Cardiac muscle cell (in vitro differentiated cells and primary cell): ENCODE measurements at places on chromosomes 13 and 19. TPM values are rescaled to one million over a fixed set of nuclear protein-coding genes. Genes with fewer than 3 reads are reported as not detected.

KLK2 gene
- total RNA-seq, result not detected in 2 replicates

ZNF420 gene
- 8.7 and 10.3 TPM in 2 replicates for total RNA-seq

CEACAM20 gene
- total RNA-seq, result not detected in 2 replicates

ZNF607 gene
- total RNA-seq, result 8.4 and 28.3 TPM in 2 replicates

DNA sequence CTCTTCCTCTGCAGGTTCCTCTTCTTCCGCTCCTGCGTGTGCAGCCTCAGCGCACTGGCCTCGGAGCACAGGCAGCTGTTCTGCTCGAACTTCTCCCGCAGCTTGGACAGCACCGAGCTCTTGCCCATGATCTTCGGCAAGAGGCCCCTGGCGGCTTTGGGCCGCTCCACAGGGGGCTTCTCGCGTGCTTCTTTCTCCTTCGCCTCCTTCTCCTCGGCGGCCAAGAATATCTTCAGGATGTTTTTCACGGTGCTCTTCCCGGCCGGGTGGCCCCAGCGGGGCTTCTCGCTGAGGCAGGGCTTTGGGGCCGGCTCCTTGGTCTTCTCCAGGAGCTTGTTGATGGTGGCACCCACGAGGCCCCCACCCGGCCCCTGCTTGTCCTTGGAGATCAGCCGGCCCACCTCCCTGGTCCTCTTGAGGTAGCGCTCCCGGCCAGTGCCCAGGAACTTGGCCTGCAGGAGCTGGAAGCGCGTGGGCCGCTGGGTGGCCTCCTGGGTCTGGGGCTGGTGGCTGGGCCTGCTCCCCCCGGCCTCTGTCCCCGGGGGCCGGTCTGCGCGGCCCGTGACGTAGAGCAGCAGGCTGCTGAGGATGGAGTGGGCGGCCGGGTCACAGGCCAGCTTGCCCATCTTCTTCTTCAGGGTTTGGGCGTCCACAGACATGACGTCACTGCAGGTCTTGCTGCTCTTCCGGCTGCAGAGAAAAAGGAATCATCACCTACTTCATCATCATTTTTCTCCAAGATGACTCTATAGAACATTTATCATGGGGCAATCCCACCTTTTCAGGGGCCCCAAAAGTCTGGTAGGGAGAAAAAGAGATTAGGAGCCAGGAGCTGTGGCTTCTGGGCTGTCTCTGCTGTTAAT, 43.8 kb upstream of the GRTP1 start:
- no peak overlapping the region for H3K4me3 ChIP-seq
- H3K27ac ChIP-seq, result no peak overlapping the region
- H3K27me3 ChIP-seq, result no peaks in the 10 kb centered on the region
- H3K36me3 ChIP-seq, result no peaks in the 10 kb centered on the region
- no peak for DNase-seq
- peaks cover 8% of the 10 kb centered on the region for H3K4me1 ChIP-seq

DNA sequence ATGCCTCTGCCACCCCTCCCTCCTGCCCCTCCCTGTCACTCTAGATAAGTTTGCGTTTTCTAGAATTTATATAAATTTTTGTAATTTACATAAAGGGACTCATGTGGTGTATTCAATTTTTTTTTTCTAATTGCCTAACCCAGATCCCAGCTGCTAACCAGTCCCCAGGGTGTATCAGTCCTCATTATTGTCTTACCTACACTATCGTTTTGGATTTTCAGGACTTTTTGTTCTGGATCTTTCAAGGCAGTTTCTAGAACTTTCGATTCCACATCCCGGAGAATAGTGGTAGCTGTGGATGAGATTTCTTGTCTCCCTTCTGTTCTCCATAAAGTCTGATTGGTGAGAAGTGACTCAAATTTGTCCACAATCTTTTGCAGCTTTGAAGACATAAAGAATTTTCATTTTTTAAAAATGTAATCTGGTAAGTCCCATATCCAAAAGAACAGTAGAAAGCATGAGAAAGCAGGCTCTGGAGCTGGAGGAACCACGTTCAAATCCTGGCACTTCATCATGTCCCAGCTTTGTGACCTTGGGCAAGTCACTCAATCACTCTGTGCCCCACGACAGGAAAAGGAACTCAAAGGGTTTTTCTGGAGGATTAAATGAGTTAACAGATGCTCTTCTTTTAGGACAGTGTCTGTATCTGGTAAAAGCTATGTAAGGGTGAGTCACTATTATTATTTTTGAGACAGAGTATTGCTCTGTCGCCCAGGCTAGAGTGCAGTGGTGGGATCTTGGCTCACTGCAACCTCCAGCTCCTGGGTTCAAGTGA, 19.7 kb downstream of the ADGRE3 start:
- H3K4me1 ChIP-seq, result no peaks in the 10 kb centered on the region
- H3K36me3 ChIP-seq, result no peaks in the 10 kb centered on the region
- no peaks in the 10 kb centered on the region for H3K27me3 ChIP-seq

GRCh38 chr19:8167985-8168384, 18.6 kb upstream of the FBN3 start:
- no peaks in the 10 kb centered on the region for H3K27me3 ChIP-seq
- H3K4me3 ChIP-seq, result no peak overlapping the region
- H3K4me1 ChIP-seq, result no peaks in the 10 kb centered on the region
- no peaks in the 10 kb centered on the region for H3K36me3 ChIP-seq

DNA sequence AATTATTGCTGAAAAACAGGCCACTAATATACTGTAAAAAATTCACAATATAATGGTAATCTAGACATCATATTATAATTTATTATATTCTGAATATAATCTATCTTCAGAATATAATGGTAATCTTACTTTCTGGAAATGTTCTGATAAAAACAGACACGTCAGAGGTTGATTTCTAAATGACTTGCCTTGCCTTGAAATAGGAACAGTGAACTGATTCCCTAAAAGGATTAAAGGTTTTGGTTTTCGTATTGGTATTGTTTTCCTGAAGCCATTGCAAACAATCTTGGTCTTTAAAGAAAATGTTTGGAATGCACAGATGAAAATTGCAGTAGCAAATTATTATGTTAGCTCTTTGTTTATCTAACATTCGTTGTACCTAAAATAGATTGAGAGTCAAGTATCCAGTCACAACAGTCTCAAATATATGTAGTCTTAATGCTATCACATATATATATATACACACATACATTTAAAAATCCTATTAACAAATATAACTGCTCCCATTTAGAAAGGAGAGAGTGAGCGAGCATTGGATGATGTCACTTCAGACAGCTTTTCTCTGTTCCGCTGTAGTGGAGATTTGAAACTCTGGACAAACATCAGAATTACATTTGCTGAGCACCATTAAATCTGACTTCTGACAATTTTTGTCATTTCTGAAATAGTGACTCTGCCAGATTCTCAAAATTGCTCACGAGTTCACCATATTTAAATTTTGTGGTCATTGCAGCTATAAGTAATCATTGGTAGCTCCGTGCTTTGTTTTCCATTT, 1.7 kb downstream of the ITM2B start:
- no peaks in the 10 kb centered on the region for H3K36me3 ChIP-seq
- DNase-seq, result no peak
- H3K27ac ChIP-seq, result peak overlapping the region; percentile 76
- peaks cover 29% of the 10 kb centered on the region for H3K4me1 ChIP-seq

DNA sequence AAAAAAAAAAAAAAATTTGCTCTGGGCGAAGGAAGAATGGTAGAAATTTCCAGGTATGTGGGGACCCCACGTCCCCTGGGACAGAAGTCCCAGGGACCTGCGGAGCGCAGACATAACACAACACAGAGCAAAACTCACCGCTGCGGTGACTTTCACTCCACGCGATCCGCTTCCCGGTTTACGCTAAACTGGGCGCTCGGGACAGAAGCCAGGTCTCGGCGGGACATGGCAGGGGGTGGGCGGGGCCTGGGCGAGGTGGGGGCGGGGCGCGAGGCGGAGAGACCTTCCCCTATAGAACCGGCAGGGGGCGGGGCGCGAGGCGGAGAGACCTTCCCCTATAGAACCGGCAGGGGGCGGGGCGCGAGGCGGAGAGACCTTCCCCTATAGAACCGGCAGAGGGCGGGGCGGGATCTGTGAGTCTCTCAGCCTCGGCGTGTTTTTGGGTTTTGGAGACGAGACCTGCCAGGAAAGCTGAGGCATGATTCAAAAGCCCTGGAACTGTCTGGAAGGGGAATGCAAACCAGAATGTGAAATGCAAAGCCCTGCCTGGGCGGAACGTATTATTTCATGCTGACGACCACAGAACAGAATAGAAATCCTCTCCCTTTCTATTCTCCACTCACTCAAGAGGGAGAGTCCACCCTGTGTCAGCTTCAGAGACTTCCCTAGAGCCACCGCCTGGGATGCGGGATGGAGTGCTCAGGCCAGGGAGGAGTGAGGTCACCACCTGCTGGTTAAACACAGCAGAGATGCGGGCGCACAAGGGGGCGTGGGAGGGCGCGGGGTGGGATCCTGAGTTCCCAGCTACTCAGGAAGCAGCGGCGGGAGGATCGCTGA, 20.2 kb upstream of the ERVV-1 start:
- peak overlapping the region; percentile 79 for H3K27ac ChIP-seq
- H3K27me3 ChIP-seq, result no peaks in the 10 kb centered on the region
- peak; percentile 89 for DNase-seq
- peaks cover 5% of the 10 kb centered on the region for H3K4me1 ChIP-seq

- no peak overlapping the region for H3K4me3 ChIP-seq
- no peaks in the 10 kb centered on the region for H3K4me1 ChIP-seq
- no peak overlapping the region for H3K27ac ChIP-seq
- H3K27me3 ChIP-seq, result no peaks in the 10 kb centered on the region
- no peak for DNase-seq
Observed at GRCh38 chr13:73715114-73715910, 418.9 kb downstream of the KLF12 start.

DNA sequence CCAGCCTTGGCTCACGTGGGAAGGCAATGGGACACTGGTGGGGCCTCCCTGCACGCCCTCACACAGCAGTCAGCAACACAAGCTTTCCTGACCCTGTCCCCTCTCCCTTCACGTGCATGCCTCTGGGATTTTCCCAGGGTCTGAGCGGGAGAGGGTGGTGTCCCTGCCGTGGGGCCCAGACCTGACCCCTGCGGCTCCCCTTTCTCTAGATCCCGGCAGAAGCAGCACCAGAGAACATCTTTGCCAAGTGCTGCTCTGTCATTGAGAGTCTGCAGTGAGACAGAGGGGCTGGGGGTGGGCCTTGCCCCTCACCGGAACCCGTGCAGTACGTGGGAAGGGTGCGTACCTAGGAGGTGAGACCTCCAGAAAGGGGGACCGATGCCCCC, 12.6 kb downstream of the KHSRP start:
- peaks cover 30% of the 10 kb centered on the region for H3K36me3 ChIP-seq
- H3K27me3 ChIP-seq, result no peaks in the 10 kb centered on the region
- H3K4me3 ChIP-seq, result no peak overlapping the region
- H3K27ac ChIP-seq, result peak overlapping the region; percentile 39
- no peaks in the 10 kb centered on the region for H3K4me1 ChIP-seq
- DNase-seq, result no peak
